Peyer's patch (tissue), 4 donors: ENCODE measurements at places on chromosomes 13 and 19. TPM values are rescaled to one million over a fixed set of nuclear protein-coding genes. Genes with fewer than 3 reads are reported as not detected.

The FPR1 gene
- total RNA-seq = 2.7 TPM

DNA sequence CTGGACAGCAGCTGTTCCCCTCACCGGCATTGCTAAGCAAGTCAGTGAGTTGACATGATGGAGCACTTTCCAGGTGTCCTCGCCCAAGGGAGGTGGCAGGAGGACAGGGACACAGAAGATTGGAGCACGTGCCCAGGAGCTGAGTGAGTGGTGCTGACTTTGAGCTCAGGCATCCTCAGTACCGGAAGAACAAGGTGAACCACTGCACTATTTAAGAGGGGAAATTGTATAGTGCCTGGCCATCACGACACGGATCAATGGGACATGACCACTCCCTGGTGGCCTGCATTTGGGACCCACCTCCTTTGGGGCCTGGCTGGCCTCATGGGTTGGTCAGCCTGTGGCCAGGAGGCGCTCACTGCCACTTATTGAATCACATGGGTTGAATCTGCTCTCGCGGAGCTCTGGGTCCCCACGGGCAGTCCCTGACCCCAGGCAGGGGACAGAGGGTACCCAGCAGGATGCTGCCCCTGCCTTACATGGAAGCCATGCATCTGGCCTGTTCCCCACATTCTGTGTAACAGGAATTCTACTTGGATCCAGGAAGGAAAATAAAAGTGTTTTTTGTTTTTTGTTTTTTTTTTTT lies 206.9 kb upstream of the ZNF536 start:
- H3K4me3 ChIP-seq = no peak overlapping the region
- no peaks in the 10 kb centered on the region for H3K36me3 ChIP-seq
- H3K4me1 ChIP-seq = no peaks in the 10 kb centered on the region
- no peak for DNase-seq

GRCh38 chr19:392375-392970 lies 16.5 kb downstream of the C2CD4C start:
- H3K36me3 ChIP-seq = no peaks in the 10 kb centered on the region
- no peak overlapping the region for H3K27ac ChIP-seq
- no peak overlapping the region for H3K4me3 ChIP-seq
- no peaks in the 10 kb centered on the region for H3K4me1 ChIP-seq
- H3K27me3 ChIP-seq = no peaks in the 10 kb centered on the region

GRCh38 chr19:50475736-50476223 lies 527 bp upstream of the EMC10 start:
- peak overlapping the region; percentile 85 for H3K27ac ChIP-seq
- H3K27me3 ChIP-seq = no peaks in the 10 kb centered on the region
- no peak for DNase-seq
- no peaks in the 10 kb centered on the region for H3K36me3 ChIP-seq
- H3K4me3 ChIP-seq = peak overlapping the region; percentile 74
- H3K4me1 ChIP-seq = peaks cover 9% of the 10 kb centered on the region

- no peak for DNase-seq
- no peaks in the 10 kb centered on the region for H3K36me3 ChIP-seq
- no peaks in the 10 kb centered on the region for H3K27me3 ChIP-seq
- no peak overlapping the region for H3K4me3 ChIP-seq
These were observed 747.7 kb downstream of the PCDH17 start for GRCh38 chr13:58379221-58379620.

GRCh38 chr19:10419646-10420443 lies 493 bp upstream of the PDE4A start:
- H3K27me3 ChIP-seq = peaks cover 55% of the 10 kb centered on the region
- no peak overlapping the region for H3K27ac ChIP-seq
- no peaks in the 10 kb centered on the region for H3K4me1 ChIP-seq
- no peaks in the 10 kb centered on the region for H3K36me3 ChIP-seq
- no peak for DNase-seq

- H3K4me1 ChIP-seq = no peaks in the 10 kb centered on the region
- DNase-seq = no peak
- H3K27ac ChIP-seq = no peak overlapping the region
- no peaks in the 10 kb centered on the region for H3K27me3 ChIP-seq
These were observed 14.0 kb upstream of the CRTC1 start for GRCh38 chr19:18669524-18669817.

DNA sequence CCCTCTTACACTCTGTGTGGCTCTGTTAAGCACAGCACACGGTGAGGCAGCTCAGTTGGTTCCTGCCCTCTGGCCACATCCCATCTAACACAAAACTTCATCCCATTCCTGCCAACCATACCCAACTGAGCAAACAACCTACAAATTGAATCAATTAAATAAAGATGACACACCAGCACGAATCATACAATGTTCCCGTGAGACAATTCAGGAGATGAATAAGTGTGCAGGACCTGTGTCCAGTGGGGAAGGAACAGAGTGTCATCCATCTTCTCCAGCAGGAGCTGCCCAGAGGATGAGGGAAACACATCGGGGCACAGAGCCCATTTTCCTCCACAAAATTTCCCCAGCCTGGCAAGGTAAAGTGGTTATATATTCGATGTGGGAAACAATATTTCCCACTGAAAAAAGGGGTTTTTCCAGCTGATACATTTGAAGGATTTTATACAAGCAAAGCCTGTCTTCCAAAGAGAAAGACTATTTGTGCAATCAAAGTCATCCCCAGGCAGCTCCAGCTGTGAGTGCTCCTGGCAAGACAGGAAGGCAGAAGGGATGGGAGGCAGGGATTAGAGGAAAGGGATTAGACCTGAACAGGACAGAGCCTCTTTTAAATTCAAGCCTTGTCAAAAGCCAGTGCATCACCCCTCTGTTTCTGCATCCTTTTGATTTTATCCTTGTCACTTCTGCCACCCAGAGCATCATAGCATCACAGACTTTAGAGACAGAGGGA lies 240.2 kb downstream of the LHFPL6 start:
- H3K36me3 ChIP-seq = no peaks in the 10 kb centered on the region
- no peak overlapping the region for H3K4me3 ChIP-seq
- H3K4me1 ChIP-seq = no peaks in the 10 kb centered on the region
- no peak overlapping the region for H3K27ac ChIP-seq

DNA sequence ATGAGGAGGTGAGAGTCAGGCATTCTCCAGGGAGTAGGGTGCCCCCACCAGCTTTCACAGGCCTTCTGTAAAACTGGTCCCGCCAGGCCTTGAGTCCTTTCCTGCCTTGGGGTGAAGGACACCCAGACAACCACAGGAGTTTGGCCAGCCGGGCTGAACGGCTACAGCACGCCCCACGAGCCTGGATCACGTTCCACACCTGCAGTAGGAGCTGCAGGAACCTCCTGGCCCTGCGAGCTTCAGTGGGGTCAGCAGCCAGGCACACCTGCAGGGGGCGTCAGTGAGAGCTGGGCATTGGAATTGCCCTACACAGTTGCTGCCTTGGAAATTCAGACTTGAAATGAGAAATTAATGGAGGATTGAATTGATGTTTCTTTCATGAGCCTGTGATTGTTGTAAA lies 45.7 kb downstream of the COL4A2 start:
- H3K36me3 ChIP-seq = no peaks in the 10 kb centered on the region
- H3K27ac ChIP-seq = no peak overlapping the region
- DNase-seq = no peak
- peaks cover 38% of the 10 kb centered on the region for H3K4me1 ChIP-seq

DNA sequence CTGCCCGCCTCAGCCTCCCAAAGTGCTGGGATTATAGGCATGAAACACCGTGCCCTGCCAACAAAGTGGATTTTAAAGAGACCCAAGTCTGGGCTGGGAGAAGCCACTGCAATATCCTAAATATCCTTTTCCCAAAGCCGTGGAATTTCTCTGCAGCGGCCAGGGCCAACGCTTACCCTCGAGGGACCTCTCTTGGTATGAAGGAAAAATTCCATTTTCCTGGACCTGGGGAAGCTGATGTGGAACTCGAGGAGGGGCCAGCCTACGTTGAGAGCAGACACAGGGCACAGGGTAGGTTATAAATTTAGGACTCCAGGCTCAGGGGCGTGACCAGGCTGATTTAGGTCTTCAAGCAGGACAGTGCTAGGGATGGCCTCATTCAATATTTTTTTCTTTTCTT lies 17.7 kb upstream of the UPF1 start:
- H3K27me3 ChIP-seq = no peaks in the 10 kb centered on the region
- H3K27ac ChIP-seq = no peak overlapping the region
- no peaks in the 10 kb centered on the region for H3K4me1 ChIP-seq

The KCNN1 gene
- not detected for total RNA-seq

- no peak for DNase-seq
- no peaks in the 10 kb centered on the region for H3K4me1 ChIP-seq
- H3K4me3 ChIP-seq = no peak overlapping the region
- H3K27ac ChIP-seq = no peak overlapping the region
- no peaks in the 10 kb centered on the region for H3K27me3 ChIP-seq
These were observed 499.5 kb upstream of the KLF12 start for GRCh38 chr13:74633734-74634133.

The LCP1 gene
- total RNA-seq = 16.8 TPM

DNA sequence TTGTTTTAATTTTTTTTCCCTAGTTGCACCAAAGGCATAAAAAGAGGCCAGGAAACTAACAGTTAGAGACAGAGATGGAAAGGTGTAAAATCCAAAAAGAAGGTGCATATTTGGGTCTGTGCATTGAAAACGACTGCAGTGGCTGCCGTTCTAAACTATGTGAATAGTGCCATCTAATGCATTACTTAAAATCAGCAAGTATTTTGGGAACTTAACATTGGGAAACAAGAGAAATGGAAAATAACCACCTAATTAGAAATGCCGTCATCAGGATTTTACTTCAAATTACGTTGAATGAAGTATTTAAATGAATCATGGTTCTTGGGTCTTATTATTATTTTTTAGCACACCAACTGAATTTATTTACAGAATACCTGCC lies 189.5 kb upstream of the MIR17HG start:
- H3K27ac ChIP-seq = no peak overlapping the region
- DNase-seq = no peak
- H3K27me3 ChIP-seq = no peaks in the 10 kb centered on the region
- H3K4me1 ChIP-seq = no peaks in the 10 kb centered on the region

The CALR3 gene
- not detected for total RNA-seq

DNA sequence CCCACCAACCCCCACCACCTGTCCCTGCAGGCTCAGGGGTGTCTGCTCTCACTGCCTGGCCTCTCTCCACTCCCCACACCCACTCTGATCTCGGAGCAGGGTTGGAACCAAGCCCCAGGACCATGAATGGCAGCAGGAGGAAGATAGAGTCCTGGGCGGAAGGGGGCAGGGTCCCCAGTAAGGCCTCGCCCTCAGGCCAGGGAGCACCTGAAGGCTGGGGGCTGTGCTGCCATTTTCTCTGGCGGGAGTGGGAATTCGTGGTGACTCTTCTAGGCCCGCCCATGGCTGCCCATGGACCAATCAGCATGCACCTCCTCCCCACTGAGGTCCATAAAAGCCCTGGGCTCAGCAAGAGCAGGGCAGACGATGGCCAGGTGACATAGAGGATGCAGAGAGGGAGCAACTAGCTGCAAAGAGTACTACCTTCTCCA lies 25.0 kb downstream of the KBTBD6 start:
- no peaks in the 10 kb centered on the region for H3K27me3 ChIP-seq
- H3K4me3 ChIP-seq = no peak overlapping the region
- H3K36me3 ChIP-seq = no peaks in the 10 kb centered on the region
- H3K4me1 ChIP-seq = no peaks in the 10 kb centered on the region
- no peak for DNase-seq

GRCh38 chr13:52848455-52849195 lies at the start of gene PCDH8:
Gene PCDH8 (minus strand): TSS chr13:52848640. CDS start chr13:52848436, 204 bp downstream.
- H3K27me3 ChIP-seq = no peaks in the 10 kb centered on the region
- no peak within 1 kb of the TSS for H3K4me3 ChIP-seq
- no peak within 1 kb of the TSS for H3K27ac ChIP-seq
- no peak for DNase-seq
- no peaks in the 10 kb centered on the region for H3K36me3 ChIP-seq

The GIPR gene
- 5.6 TPM for total RNA-seq

DNA sequence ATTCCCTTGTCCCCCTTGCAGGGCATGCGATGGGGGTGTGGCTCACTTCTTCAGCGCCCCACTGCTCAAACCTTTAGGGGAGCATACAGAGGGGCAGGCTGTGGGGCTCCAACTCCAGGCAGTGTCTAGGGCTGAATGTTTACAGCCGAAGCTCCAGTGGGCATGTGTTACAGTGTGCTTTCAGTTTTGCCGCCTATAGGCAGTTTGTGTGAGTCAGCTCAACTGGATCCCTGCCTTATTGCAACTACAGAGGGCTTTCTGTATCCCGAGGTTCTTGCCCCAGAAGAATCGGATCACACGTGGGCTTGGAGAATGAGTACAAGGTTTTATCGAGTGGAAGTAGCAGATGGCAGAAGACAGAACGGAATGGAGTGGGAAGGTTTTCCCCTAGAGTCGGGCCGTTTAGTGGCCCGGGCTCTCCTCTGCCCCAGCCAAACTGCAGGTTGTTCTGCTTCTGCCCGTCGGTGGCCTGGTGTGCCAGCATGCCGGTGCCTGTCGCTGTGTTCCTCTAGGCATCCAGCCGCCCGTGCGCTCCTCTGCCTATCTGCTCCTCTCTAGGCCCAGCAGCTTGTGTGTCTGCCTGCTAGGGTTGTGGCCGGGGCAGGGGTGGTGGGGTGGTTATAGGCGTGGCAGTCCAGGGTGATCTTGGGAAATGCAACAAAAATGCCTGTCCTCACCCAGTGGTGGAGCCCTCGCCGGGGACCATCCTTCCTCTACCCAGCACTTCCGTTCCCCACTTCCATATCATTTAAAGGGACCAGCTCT lies 435.9 kb upstream of the SGCG start:
- no peak overlapping the region for H3K4me3 ChIP-seq
- DNase-seq = no peak
- no peaks in the 10 kb centered on the region for H3K36me3 ChIP-seq
- H3K4me1 ChIP-seq = no peaks in the 10 kb centered on the region

DNA sequence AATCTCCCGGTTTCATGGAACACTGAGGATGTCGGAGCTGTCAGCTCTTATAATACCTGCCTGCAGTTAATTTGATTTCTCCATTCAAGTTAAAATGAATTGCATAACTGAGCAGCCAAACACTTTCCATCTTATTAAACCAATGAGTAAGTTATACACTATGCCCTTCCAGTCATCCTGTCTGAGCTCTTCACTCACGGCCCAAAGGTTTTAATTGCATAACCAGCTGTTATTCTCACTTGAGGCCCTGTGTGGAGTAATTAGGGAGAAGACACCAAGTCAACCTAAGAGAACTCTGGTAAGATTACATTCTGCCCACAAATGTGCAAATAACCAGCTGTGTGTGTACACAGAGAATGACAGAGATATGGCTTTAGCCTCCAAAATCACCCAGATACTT lies 303.5 kb downstream of the TBC1D4 start:
- no peak for DNase-seq
- no peak overlapping the region for H3K4me3 ChIP-seq
- no peak overlapping the region for H3K27ac ChIP-seq
- H3K36me3 ChIP-seq = no peaks in the 10 kb centered on the region
